Activated CD4-positive, alpha-beta T cell treated with anti-CD3 and anti-CD28 coated beads for 4 hours (primary cell): ENCODE measurements at places on chromosomes 16 and 17.

DNA sequence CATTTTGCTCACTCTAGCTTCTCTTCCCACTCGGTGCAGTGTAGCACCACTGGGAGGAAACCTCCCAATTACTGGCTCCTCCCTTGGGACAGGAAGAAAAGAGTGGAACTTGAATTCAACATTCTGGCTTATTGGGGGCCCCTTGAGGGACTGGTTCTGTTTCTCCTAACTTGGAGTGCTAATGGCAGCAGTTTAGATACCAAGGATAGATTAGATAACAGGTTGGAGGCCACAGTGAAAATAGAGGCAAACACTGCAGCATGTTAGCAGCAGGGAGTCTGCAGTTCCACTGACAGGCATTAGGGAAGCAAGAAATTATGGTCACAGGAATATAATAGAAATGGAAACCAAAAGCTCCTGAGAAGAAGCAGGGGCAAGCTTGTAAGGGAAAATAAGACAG lies 322.0 kb downstream of the ABCC12 start:
- DNase-seq, result no peak

DNA sequence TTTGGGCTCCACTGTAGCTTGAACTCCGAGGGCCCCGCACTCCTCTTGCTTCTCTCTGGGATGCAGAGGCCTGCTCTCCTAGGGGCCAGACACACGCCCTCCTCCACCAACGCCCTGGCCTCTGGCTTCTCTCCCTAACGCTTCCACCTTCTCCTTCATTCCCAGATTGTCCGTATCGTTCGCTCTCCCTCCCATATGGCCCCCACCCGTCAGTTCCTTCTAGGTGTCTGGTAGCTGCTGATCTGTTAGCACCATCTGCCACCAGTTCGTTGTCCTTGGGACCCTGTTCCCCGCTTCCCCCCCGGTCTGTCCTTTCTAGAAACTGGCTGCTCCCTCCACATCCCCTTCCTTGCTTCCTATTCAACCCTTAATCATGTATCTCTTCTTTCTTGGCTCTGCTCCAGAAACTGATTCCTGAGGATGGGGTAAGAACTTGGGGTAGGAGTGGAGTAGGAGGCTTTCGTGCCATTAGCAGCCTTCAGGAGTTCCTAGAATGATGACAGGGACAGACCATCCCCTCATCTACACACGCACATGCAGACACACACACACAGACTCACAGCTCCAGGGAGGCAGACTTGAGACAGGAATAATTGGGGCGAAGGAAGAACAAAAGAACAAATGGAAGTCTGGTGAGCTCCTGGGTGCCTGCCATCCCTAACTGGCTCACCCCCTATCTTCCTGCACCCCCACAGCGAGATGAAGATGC lies 4.3 kb downstream of the ATP1B2 start:
- no peak for DNase-seq

- DNase-seq, result no peak
Observed at GRCh38 chr17:44069974-44070454, 521 bp upstream of the G6PC3 start.

- DNase-seq, result no peak
Observed at GRCh38 chr17:49576917-49577649, 1.4 kb downstream of the NXPH3 start.

- no peak for DNase-seq
Observed at GRCh38 chr17:13127921-13128602, 110.2 kb upstream of the ELAC2 start.

GRCh38 chr17:34110315-34110714 lies 144.8 kb upstream of the CCL2 start:
- no peak for DNase-seq

DNA sequence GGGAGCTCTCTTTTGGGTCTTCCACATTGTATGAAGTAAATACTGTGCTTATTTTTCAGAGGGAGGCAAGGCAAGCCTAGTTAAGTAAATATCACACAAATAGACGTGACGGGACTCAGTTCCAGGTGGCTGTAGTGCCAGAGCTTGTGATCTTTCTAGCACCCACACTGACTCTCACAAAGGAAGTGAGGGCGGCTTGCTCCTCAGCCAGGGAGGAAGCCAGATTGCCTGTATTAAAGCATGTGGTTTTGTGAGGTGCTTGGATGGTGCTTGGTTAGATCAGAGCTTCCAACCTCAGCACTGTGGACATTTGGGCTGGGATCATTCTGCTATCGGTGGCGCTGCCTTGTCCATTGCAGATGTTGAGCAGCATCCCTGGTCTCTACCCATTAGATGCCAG lies 80.1 kb downstream of the VAT1L start:
- no peak for DNase-seq

DNA sequence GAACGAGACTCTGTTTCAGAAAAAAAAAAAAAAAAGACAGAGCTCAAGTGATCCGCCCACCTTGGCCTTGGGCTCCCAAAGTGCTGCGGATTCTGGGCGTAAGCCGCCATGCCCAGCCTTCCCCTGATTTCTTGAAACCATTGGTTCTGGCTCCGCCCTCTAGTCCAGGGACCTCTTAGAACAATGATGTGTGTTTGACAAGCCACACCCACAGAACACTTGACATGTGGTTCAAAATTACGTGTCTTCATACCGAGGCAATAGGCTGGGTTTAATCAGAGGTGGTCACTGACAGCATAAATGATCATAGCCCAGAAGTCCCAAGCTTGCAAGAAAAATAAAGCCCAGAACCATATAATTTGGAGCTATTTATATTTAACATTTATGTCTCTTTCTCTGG lies 23.0 kb downstream of the KNOP1 start:
- DNase-seq, result no peak

- DNase-seq, result no peak
Observed at GRCh38 chr17:67438667-67439066, 61.6 kb downstream of the PITPNC1 start.
